Right lobe of liver (tissue), 6 donors: ENCODE measurements at places on chromosomes 13 and 19. TPM values are rescaled to one million over a fixed set of nuclear protein-coding genes. Genes with fewer than 3 reads are reported as not detected.

OR7C1 gene
- total RNA-seq: not detected

DNA sequence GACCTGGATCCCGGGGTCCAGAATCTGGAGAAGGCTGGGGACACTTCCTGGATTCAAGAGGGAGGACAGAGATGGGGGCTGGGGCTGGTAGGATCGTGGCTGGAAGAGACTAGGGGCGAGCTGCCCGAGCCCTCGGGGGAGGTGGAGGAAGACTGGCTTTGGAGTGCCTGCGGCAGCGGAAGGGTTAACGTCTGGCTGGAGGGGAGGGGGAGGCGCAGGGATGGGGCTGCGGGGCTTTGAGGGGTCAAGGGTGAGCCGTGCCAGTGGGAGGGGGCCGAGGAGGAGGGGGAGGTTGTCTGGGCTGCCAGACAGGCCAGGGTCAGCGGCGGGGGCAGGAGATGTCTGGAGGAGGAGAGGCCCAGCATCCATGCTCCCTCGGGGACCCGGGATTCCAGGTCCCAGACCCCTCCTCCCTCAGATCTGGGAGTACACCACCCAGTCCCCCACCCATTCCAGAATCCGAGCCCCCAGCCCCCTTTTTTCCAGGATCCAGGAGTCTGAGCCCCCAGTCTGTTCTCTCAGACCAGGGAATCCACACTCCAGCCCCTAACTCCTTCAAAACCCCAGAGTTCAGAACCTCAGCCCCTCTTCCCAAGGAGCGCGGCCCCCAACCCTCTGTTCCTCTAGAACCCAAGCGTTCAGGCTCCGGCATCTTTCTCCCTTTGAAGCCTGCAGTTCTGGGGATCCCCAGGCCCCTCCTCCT lies 3.2 kb upstream of the SPACA6 start:
- no peaks in the 10 kb centered on the region for H3K27me3 ChIP-seq
- no peaks in the 10 kb centered on the region for H3K4me1 ChIP-seq
- no peak for DNase-seq
- H3K36me3 ChIP-seq: no peaks in the 10 kb centered on the region
- H3K27ac ChIP-seq: peak overlapping the region; percentile 79

DNA sequence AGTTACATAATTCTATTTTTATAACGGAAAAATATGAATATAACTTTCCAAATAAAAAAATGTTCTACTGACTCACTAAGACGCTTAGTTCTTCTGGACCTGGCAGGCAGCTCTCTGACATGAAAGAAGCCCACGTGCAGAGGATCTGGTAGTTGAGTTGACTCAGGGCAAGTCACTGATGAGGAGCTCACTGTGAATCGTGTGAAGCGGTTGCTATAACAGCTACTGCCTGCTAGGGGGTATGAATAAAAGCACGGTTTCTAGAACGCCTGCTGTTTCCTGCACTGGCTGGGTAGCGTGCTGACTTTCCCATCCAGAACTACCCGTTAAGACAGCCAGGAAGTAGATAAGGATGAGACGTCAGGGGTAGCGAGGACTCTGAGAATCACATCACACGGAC lies 54.7 kb upstream of the WASF3 start:
- no peaks in the 10 kb centered on the region for H3K27me3 ChIP-seq
- DNase-seq: no peak
- H3K4me3 ChIP-seq: no peak overlapping the region
- H3K36me3 ChIP-seq: no peaks in the 10 kb centered on the region
- H3K4me1 ChIP-seq: no peaks in the 10 kb centered on the region

GRCh38 chr13:27745301-27745700 lies 47.0 kb upstream of the GSX1 start:
- no peaks in the 10 kb centered on the region for H3K36me3 ChIP-seq
- H3K27me3 ChIP-seq: no peaks in the 10 kb centered on the region
- H3K27ac ChIP-seq: no peak overlapping the region
- no peaks in the 10 kb centered on the region for H3K4me1 ChIP-seq

DNA sequence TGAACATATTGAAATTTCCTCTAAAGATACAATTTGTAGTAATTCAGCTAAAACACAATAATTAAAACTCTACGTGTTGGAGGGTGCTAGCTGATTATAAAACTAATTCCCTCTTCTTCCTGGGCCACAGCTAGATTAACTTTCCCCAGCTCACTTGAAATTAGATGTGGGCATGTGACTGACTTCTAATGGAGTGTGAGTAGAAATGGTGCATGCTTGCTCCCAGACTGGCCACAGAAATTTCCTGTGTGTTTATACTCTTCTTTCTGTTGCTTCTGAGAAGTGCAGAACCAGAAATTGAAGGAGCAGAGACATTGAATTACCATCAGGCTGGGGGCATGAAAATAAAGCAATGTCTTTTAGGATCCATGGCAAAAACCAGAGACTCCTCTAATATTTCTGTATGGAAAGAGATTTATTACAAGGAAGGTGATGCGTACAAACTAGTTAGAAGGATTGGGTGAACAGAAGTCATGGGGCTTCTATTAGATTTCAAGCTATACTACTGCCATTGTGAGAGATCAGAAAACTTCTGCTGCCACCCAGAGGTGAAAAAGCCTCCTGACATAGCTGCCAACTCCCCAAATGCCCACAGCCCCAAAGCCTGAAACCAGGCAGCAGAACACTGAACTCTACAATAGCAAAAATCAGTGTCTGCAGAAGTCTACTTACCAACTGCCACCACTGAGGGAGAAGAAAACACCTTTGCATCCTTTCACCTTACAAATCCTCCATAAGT lies 379.2 kb upstream of the MIR17HG start:
- H3K27me3 ChIP-seq: no peaks in the 10 kb centered on the region
- H3K4me3 ChIP-seq: no peak overlapping the region
- H3K27ac ChIP-seq: no peak overlapping the region
- H3K4me1 ChIP-seq: no peaks in the 10 kb centered on the region

GRCh38 chr19:1183543-1184172 lies 9.6 kb upstream of the SBNO2 start:
- H3K4me3 ChIP-seq: no peak overlapping the region
- no peak overlapping the region for H3K27ac ChIP-seq
- H3K27me3 ChIP-seq: no peaks in the 10 kb centered on the region
- peak; percentile 62 for DNase-seq
- H3K36me3 ChIP-seq: no peaks in the 10 kb centered on the region

- no peaks in the 10 kb centered on the region for H3K4me1 ChIP-seq
- H3K36me3 ChIP-seq: no peaks in the 10 kb centered on the region
- no peak overlapping the region for H3K4me3 ChIP-seq
- H3K27me3 ChIP-seq: no peaks in the 10 kb centered on the region
- no peak overlapping the region for H3K27ac ChIP-seq
- DNase-seq: no peak
Observed at GRCh38 chr13:26872525-26873385, 112.2 kb upstream of the GPR12 start.

GRCh38 chr19:18417250-18418028 lies 1.8 kb upstream of the SSBP4 start:
- H3K4me1 ChIP-seq: no peaks in the 10 kb centered on the region
- DNase-seq: peak; percentile 77
- no peaks in the 10 kb centered on the region for H3K36me3 ChIP-seq
- H3K4me3 ChIP-seq: peak overlapping the region; percentile 3

ZNF564 gene
- 3.1 TPM for total RNA-seq

ZNF256 gene
- 1.6 TPM for total RNA-seq

PPP1R13L gene
- 11.8 TPM for total RNA-seq

DNA sequence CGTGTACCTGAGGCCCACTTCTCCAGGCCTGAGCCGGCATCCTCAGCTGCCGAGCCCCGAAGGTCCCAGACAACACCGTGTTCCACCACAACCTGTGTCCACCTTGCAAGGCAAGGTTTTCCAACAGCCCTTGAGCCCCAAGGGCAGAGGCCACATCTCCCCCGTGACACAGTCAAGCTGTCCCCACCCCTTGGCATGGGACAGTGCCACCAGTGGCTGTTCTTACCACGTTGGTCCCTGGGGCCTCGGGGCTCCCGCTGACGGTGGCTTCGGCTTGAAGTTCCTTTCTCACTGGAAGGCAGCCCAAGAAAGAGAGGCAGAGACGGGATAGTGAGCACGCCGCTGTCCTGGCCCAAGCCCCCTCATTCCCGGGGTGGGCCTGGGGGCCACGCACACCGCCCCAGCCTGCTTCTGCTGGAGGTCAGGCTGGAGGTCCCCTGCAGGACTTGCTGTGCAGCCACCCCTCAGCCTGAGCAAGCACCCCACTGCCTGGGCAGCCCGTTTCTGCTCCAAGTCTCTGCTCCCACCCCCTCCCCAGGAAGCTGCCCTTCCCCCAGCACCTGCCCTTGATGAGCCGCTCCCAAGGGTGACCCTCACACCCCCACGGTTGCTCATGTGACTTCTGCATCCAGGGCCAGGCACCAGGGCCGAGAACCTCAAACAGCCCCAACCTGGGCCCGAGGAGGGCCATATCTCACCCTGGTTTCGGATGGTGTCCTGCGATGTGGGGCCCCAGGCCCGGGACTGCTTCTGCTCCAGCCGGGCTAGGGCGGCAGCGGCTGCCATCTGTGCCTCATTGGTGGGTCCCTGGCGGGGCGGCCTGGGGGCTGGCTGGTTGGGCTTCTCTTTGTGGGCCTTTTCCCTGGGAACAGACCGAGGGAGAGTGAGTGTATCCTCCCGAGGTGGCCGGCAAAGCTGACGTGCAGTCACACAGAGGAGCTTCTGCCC lies 4.1 kb downstream of the UBXN6 start:
- H3K27me3 ChIP-seq: no peaks in the 10 kb centered on the region
- no peak for DNase-seq
- H3K36me3 ChIP-seq: peaks cover 10% of the 10 kb centered on the region
- H3K4me1 ChIP-seq: no peaks in the 10 kb centered on the region
- H3K27ac ChIP-seq: no peak overlapping the region
- no peak overlapping the region for H3K4me3 ChIP-seq

GRCh38 chr19:28521614-28522544 lies 691.1 kb downstream of the UQCRFS1 start:
- no peaks in the 10 kb centered on the region for H3K4me1 ChIP-seq
- H3K27me3 ChIP-seq: no peaks in the 10 kb centered on the region
- no peaks in the 10 kb centered on the region for H3K36me3 ChIP-seq
- H3K4me3 ChIP-seq: no peak overlapping the region

GRCh38 chr19:1955171-1956121 lies 14.5 kb downstream of the CSNK1G2 start:
- H3K4me1 ChIP-seq: no peaks in the 10 kb centered on the region
- no peaks in the 10 kb centered on the region for H3K36me3 ChIP-seq
- no peak overlapping the region for H3K4me3 ChIP-seq
- DNase-seq: no peak
- no peaks in the 10 kb centered on the region for H3K27me3 ChIP-seq

DNA sequence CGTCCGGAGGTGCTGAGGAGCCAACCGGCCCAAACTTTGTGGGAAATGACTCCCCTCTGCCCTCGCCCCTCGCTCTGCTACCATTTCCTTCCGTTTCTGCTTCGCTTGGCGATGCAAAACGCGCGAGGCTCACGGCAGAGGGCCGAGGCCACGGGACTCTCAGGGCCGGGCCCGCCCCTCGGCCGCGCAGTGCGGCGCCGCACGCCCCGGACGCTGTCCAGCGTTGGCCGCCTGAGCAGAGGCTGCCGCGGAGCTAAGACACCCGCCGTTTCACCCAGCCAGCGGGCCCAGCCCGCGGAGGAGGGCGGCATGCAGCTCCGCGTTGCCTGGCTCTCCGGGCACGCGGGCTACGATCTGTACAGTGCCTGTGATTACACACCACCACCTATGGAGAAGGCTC lies 2.1 kb upstream of the ZNF578 start:
- H3K27me3 ChIP-seq: no peaks in the 10 kb centered on the region
- H3K27ac ChIP-seq: no peak overlapping the region
- H3K36me3 ChIP-seq: no peaks in the 10 kb centered on the region
- DNase-seq: no peak
- no peaks in the 10 kb centered on the region for H3K4me1 ChIP-seq

- no peaks in the 10 kb centered on the region for H3K27me3 ChIP-seq
- DNase-seq: no peak
- H3K4me3 ChIP-seq: no peak overlapping the region
- no peak overlapping the region for H3K27ac ChIP-seq
- H3K36me3 ChIP-seq: no peaks in the 10 kb centered on the region
- H3K4me1 ChIP-seq: no peaks in the 10 kb centered on the region
Observed at GRCh38 chr13:61021838-61022237, 393.8 kb downstream of the PCDH20 start.

GRCh38 chr13:23321535-23322241 lies 111.8 kb downstream of the SACS start:
- no peaks in the 10 kb centered on the region for H3K4me1 ChIP-seq
- no peak for DNase-seq
- no peak overlapping the region for H3K4me3 ChIP-seq
- no peaks in the 10 kb centered on the region for H3K36me3 ChIP-seq
- H3K27me3 ChIP-seq: no peaks in the 10 kb centered on the region

DNA sequence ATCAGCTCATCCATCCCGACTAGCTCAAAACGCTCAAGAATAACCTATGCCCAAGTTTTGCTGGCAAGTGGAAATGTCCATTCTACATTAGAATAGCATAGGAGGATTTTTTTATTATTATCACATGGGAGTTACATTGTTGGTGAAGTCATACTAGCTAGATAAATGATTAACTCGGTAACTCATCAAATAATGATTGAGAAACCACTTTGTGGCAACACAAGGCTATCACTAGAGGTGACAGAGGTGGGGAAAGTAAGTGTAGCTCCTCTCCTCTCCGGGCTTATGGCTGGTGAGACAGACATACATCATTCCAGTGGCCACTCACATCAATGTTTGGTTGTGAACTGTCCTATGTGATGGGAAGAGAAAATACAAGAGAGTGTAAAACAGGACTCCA lies 161.6 kb downstream of the ZIC5 start:
- H3K4me3 ChIP-seq: no peak overlapping the region
- H3K36me3 ChIP-seq: no peaks in the 10 kb centered on the region
- H3K27ac ChIP-seq: no peak overlapping the region

DNA sequence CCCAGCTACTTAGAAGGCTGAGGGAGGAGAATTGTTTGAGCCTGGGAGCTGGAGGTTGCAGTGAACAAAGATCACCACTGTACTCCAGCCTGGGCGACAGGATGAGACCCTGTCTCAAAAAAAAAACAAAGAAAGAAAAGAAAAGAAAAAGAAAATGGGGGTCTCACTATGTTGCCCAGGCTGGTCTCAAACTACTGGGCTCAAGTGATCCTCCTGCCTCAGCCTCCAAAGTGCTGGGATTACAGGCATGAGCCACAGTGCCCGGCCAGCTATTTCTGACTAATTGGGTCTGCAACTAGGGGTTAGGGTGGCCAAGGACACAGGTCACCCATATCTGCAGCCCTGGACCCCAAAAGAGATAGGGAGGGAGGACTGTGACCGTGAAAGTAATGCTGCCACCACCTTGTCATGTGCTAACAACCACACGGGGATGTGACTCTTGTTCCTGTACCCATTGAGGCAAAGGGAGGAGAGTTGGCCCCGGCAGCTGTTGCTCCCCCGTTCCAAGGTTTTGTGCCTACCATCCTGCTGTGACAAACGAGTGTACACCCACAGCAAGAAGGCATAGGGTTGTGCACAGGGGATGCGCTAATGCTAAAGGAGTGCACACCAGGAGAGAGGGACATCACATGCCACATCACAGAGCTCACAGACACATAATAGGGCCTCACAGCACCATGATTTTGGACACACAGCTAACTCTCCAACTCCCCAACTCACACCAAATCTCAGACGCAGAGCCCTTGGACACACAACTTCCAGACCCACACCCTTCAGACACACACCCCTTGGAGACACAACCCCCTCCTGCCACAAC lies 619 bp downstream of the MEF2B start:
- no peaks in the 10 kb centered on the region for H3K27me3 ChIP-seq
- no peak overlapping the region for H3K4me3 ChIP-seq
- H3K27ac ChIP-seq: no peak overlapping the region
- no peaks in the 10 kb centered on the region for H3K36me3 ChIP-seq
- DNase-seq: no peak
